Left kidney (tissue), 8 donors: ENCODE measurements at places on chromosomes 16 and 17. TPM values are rescaled to one million over a fixed set of nuclear protein-coding genes. Genes with fewer than 3 reads are reported as not detected.

- DNase-seq = no peak
Measured at GRCh38 chr17:17344507-17345293, 41.5 kb downstream of the NT5M start.

GRCh38 chr16:30137897-30138296, 14.9 kb upstream of the MAPK3 start:
- DNase-seq = no peak

DNA sequence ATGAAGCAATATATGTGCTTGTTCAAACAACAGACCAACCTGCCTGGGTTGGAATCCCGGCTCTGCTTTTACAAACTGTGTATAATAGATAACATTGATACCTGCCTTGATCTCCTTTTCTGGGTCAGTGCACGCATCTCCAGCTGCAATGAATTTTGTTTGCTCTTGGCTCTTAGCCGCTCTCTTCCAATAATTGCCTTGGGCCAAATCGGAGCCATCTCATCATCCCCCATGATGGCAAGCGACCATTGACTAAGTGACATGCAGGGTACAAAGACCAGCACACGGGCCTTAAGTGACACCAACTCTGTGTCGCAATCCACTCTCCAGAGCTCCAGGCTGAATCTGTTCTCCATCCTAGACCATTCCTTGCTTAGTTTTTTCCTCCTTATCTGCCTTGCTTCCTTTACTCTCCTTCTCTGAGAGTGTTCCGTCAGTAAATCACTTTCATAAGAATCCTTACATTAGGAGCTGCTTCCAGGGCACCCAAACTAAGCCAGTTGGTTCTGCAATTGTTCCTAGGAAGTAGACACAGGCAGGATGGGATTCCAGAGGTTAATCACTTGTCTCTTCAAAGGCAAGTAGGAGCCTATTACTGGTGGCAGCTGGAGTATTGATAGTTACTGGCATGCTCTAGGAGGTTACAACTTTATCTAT, 134.2 kb downstream of the ABCA8 start:
- no peak for DNase-seq

DNA sequence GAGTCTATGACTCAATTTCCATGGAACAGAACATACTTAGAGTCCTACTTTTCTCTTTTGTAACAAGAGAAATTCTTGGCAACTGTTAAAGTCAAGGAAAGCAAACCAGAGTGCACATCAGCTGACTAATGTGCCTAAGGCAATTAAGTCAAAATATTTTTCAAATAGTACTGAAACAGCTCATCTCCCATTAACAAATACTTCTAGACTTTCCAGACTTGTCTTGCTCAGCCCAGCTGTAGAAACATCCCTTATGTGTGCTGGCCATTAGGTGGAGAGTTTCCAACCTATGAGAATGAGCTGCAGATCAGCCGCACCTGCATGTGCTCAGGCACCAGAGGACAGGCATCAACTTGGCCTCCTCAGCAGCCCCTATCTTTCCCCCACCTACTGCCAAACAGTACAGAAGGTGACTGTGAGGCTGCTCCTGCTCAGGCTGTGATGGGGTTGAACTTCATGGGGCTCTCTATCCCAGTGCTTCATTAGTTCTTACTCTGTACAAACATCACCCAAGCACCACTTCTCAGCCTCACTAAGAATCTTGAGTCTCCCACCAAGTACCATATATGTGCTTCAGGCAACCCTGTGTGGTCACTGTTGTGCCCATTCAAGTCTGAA, 32.2 kb downstream of the TEX2 start:
- no peak for DNase-seq

DNA sequence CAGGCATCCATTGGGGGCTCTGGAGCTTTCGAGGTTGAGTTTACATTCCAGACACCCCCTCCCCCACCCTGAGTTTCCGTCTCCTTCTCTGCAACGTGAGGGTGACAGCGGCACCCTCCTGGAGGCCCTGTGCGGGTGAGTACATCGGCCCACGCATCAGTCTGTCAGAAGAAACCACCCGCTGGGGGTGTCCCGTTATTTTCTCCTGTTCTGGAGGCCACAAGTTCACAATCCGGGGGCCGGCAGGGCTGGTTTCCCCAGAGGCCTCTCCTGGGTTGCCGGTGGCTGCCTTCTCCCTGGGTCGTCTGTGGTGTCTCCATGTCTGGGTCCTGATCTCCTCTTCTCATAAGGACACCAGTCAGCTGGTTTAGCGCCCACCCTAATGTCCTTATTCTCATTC, 35.7 kb downstream of the GSE1 start:
- no peak for DNase-seq

PDP2 gene
- polyA plus RNA-seq = 15.0 TPM
